ENCODE measurements at places on chromosomes 5 and 9.

GRCh38 chr9:137301081-137301947 is 757 bp downstream of the NRARP start:
- H3K4me3 ChIP-seq = peak overlapping the region; percentile 97
- peak overlapping the region; percentile 92 for H3K27ac ChIP-seq
- peaks cover 4% of the 10 kb centered on the region for H3K36me3 ChIP-seq
- peaks cover 52% of the 10 kb centered on the region for H3K4me1 ChIP-seq

DNA sequence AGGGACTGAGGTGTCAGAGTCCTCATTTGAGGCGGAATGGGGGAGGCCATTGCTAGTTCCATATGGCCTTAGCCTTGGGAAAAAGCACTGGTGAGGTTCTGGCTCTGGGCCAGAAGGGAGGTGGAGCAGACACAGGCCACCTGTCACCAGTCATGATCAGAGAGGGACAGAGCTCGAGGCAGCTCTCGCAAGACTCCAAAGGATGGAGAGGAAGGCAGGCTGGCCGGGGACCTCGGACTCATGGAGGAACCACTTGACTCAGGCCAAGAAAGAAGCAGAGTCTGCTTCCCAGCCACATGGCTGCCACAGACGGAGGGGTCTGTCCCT is 29.2 kb upstream of the NSMF start:
- no peaks in the 10 kb centered on the region for H3K36me3 ChIP-seq
- no peak overlapping the region for H3K27ac ChIP-seq
- no peaks in the 10 kb centered on the region for H3K4me1 ChIP-seq
- no peaks in the 10 kb centered on the region for H3K27me3 ChIP-seq
- DNase-seq = no peak

DNA sequence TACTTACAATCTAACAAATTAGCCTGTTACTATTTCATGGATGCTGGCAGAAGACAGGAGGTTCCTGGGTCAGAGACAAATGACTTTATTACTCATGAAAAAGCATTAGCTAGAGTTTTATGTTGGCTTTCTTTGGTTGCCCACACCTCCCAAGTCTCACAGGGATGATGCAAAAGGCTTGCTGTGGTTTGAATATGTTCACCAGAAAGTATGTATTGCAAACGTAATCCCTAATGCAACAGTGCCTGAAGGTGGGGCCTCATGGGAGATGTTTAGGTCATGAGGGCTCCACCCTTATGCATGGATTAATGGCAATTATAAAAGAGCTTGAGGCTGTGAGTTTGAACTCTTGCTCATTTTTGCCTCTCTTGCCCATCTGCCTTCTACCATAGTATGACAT is 28.5 kb downstream of the DPYSL3 start:
- H3K27ac ChIP-seq = no peak overlapping the region
- H3K4me1 ChIP-seq = peaks cover 27% of the 10 kb centered on the region
- H3K27me3 ChIP-seq = no peaks in the 10 kb centered on the region
- H3K36me3 ChIP-seq = no peaks in the 10 kb centered on the region
- H3K4me3 ChIP-seq = no peak overlapping the region

DNA sequence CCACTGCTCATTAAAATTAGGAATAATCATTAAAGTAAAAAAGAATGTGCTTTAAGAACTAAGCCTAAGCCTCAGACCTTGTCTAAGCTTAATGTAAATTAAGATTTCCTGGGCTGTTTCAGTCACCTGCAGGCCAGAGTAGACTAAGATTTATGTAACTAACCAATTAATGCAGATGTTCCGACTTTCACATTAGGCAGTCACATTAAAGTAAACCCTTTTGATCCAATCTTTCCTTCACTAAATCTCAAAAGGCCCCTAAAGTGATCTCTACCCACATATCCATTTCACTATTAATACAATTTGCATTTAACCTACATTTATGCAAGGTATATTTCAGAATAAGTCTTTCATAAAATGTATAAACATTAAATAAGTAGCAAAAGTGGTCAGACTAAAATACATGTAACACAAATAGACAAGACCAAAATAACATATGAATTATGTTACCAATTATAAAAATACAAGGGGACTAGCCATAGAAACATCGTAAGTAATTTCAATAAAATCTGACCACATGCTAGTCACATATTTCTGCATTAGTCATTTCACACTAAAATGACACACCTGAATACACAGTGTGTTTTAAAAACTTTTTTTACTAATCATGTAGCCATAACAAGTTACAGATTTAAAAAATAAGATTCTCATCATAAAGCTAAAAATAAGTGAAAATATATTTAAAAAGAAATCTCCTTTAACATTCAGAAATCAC is 7.7 kb downstream of the NR3C1 start:
- peaks cover 49% of the 10 kb centered on the region for H3K27me3 ChIP-seq
- no peak for DNase-seq
- H3K4me3 ChIP-seq = no peak overlapping the region

- no peaks in the 10 kb centered on the region for H3K36me3 ChIP-seq
- H3K27ac ChIP-seq = no peak overlapping the region
- DNase-seq = no peak
- no peaks in the 10 kb centered on the region for H3K4me1 ChIP-seq
- no peak overlapping the region for H3K4me3 ChIP-seq
Observed at GRCh38 chr9:107562798-107563197, 73.2 kb upstream of the KLF4 start.

- H3K27me3 ChIP-seq = peaks cover 2% of the 10 kb centered on the region
- H3K4me3 ChIP-seq = no peak overlapping the region
- no peak for DNase-seq
- no peak overlapping the region for H3K27ac ChIP-seq
Observed at GRCh38 chr5:96483878-96484277, 50.8 kb upstream of the PCSK1 start.

DNA sequence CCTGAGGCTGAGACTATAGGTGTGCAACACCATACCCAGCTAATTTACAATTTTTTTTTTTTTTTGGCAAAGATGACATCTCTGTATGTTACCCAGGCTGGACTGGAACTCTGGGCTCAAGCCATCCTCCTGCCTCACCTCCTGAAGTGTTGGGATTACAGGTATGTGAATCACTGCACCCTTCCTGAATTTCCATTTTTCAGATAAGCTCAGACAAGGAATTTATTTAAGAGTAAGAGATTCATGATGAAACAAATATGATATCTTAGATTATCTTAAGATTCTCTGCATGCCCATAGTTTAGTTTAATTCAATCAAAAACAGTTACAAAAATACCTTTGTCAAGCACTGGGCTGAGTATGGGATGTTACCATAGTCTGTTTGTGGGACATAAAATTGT is 128.4 kb upstream of the BASP1 start:
- no peaks in the 10 kb centered on the region for H3K27me3 ChIP-seq
- H3K4me1 ChIP-seq = no peaks in the 10 kb centered on the region
- no peaks in the 10 kb centered on the region for H3K36me3 ChIP-seq
- H3K4me3 ChIP-seq = no peak overlapping the region
- DNase-seq = no peak
- H3K27ac ChIP-seq = no peak overlapping the region

- peaks cover 40% of the 10 kb centered on the region for H3K27me3 ChIP-seq
- H3K36me3 ChIP-seq = no peaks in the 10 kb centered on the region
- no peak overlapping the region for H3K27ac ChIP-seq
- H3K4me1 ChIP-seq = peaks cover 22% of the 10 kb centered on the region
- no peak overlapping the region for H3K4me3 ChIP-seq
Observed at GRCh38 chr5:1662559-1663085, 137.0 kb downstream of the MRPL36 start.

- DNase-seq = peak; percentile 68
- H3K27me3 ChIP-seq = no peaks in the 10 kb centered on the region
- H3K4me3 ChIP-seq = no peak overlapping the region
- H3K36me3 ChIP-seq = no peaks in the 10 kb centered on the region
Observed at GRCh38 chr5:138077064-138077696, 6.7 kb upstream of the WNT8A start.

DNA sequence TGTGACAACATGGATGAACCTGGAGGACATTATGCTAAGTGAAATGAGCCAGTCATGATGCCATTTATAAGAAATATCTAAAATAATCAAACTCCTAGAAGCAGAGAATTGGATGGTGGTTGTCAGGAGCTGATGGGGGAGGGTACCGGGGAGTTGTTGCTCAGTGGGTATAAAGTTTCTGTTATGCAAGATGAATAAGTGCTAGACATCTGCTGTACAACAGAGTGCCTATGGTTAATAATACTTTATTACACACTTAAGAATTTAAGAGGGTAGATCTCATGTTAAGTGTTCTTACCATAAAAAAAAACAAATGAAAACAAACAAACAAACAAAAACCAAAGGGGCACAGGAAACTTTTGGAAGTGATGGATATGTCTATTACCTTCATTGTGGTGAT is 13.0 kb upstream of the CCDC69 start:
- no peak overlapping the region for H3K4me3 ChIP-seq
- H3K4me1 ChIP-seq = peaks cover 9% of the 10 kb centered on the region
- no peak overlapping the region for H3K27ac ChIP-seq
- H3K27me3 ChIP-seq = no peaks in the 10 kb centered on the region

GRCh38 chr5:20023686-20024180 is 35.7 kb upstream of the CDH18 start:
- H3K36me3 ChIP-seq = peaks cover 2% of the 10 kb centered on the region
- H3K27ac ChIP-seq = no peak overlapping the region
- H3K4me1 ChIP-seq = no peaks in the 10 kb centered on the region
- DNase-seq = no peak
- H3K4me3 ChIP-seq = no peak overlapping the region

DNA sequence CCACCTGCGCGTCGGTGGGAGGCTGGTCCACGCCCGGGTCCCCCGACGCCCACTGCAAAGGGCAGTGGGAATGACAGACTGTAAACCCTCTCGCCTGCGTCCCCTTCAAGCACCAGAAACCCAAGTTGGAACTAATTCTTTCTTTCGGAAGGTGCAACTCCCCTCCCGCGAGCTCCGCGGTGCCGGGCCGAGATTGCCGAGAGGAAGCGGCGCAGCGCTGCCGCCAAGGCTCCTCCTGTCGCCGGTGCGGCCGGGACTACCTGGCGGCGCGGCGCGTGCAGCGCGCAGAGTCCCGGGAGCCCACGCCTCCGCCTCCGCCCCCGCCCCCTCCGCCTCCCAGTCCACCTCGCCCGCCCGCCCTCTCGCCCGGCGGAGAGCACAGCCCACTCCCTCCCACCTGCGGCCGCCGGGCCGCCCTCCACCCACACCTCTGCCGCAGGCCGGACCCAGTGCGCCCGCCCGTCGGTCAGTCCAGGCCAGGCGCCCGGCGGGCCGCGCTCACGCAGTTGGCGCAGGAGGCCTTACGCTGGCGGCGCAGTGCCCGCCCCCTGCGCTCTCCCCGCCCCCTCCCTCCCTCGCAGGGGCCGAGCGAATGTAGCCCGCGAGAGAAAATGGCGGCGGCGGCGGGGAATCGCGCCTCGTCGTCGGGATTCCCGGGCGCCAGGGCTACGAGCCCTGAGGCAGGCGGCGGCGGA is at the start of gene MAP3K1:
Gene MAP3K1, plus strand, starts transcription at position 587 of the 695 bp plus-strand sequence. Its CDS starts 25 bp downstream, at position 612.
- peak; percentile 75 for DNase-seq
- H3K36me3 ChIP-seq = no peaks in the 10 kb centered on the region

- no peak for DNase-seq
- no peak overlapping the region for H3K4me3 ChIP-seq
- H3K27me3 ChIP-seq = no peaks in the 10 kb centered on the region
- no peaks in the 10 kb centered on the region for H3K4me1 ChIP-seq
Observed at GRCh38 chr9:75990576-75991304, 100.3 kb downstream of the PCSK5 start.

GRCh38 chr5:1441166-1441865 is 3.9 kb downstream of the SLC6A3 start:
- DNase-seq = no peak
- H3K4me1 ChIP-seq = peaks cover 5% of the 10 kb centered on the region
